NCI-H1417 treated with DMSO at 0.1 percent for 48 hours (cell line): ENCODE measurements at places on chromosomes 4 and X.

DNA sequence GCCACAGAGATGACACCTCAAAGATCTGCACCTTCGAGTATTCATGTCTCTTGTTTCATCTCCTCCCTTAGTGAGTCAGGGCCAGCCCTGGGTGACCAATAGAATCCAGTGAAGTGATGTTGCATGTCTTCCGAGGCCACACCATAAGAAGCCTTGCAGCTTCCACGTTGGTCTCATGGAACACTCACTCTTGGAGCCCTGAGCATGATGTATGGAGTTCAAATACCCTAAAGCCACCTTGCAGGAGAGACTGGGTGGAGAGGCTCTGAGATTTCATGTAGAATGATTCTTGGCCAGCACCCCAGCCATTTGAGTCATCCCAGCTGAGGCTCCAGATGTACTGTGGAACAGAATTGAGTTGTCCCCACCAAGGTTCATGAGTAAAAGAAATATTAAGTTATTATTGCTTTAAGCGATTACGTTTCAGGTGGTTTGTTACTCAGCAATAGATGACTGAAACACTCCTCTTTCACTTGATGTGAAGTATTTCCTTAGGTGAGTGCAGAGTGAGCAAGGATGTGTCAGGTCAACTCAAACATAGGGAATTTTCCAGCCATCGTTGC, 5.0 kb upstream of the RP2 start:
- DNase-seq, result no peak

DNA sequence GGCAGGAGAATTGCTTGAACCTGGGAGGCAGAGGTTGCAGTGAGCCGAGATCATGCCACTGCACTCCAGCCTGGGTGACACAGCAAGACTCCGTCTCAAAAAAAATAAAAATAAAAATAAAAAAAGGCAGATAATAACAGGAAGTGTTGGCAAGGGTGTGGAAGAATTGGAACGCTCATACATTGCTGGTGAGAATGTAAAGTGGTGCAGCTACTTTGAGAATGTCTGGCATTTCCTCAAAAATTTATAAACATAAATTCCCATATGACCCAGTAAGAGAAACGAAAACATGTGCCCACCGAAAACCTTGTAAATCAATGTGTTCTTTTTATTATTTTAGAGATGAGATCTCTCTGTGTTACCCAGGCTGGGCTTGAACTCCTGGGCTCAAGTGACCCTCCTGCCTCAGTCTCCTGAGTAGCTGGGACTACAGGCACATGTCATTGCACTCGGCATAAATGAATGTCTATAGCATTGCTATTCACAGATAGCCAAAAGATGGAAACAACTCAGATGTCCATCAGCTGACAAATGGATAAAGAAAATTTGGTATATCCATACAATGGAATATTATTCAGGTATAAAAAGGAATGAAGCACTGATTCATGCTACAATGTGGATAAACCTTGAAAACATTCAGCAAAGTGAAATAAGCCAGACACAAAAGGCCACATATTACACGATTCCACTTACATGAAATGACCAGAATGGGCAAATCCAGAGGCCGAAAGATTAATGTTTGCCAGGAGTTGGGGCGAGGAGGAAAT, 63.7 kb upstream of the PLAC1 start:
- no peak for DNase-seq

DNA sequence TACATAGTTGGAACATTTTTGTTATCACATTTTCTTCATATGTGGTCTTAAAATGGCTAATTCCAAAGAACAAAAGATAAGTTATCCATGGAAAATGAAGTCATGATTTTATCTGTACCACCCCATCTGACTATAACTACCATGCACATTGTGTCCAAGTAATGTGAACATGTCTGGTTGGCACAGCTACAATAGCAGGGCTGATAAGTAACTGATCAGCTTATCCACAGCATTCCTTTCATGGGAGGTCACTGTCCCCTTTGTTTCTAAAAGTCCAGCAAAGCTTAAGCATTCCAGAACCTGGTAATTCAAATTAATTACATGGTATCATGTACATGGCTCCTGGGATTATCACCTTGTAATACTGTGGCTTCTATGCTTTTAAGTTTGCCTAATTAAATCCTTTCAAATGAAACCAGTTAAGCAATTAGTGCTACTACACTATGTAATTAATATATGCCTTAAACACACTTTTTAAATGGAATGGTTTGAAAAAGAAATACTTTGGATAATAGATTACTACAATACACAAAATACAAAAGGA, 21.1 kb upstream of the SORBS2 start:
- DNase-seq, result no peak

DNA sequence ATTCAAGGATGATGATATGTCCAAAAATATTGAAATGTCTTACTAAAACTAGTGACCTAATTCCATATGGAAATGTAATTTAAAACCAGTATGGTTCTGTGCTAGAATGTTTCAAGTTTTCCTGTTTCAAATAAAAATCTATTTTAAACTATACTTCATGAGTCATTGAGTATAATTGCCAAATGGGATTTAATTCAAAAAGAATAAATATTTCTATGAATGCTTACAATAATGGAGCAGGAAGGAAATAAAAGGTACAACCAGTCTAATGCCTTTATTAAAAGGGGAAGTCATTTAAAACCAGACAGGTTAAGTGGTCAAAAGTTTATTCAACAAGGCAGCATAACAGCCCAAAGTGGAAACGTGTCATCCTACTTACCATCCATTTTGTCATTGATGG, 2347.1 kb downstream of the PCDH7 start:
- no peak for DNase-seq

GRCh38 chrX:71400710-71401109, 34.6 kb downstream of the TAF1 start:
- no peak for DNase-seq

- DNase-seq, result no peak
These were observed 41.8 kb downstream of the INTS12 start for GRCh38 chr4:105666693-105667092.

GRCh38 chr4:84091266-84091665, 407.8 kb downstream of the NKX6-1 start:
- DNase-seq, result no peak

- DNase-seq, result no peak
These were observed 139.4 kb upstream of the SCML1 start for GRCh38 chrX:17597836-17598439.

DNA sequence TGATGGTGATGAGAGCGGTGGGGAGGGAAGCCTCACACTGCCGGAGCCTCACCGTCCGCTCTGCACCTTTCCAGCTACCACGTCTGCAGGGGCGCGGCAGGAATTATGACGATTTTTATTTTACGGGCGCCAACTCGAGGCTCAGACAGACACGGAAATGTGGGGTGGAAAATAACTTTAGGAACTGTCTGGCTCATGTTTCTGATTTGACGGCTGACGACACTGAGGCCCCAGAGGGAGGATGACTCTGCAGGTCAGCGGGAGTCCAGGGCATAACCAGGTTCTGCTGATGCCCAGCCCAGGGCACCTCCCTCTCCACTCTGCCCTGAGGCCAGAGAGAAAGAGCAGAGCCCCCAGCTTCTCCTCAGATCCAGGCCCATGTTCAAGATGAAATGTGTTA, 43.9 kb downstream of the C4orf50 start:
- no peak for DNase-seq

GRCh38 chrX:25039036-25039435, 23.3 kb upstream of the ARX start:
- no peak for DNase-seq

GRCh38 chrX:7828594-7828993, 14.4 kb upstream of the VCX start:
- DNase-seq, result no peak

DNA sequence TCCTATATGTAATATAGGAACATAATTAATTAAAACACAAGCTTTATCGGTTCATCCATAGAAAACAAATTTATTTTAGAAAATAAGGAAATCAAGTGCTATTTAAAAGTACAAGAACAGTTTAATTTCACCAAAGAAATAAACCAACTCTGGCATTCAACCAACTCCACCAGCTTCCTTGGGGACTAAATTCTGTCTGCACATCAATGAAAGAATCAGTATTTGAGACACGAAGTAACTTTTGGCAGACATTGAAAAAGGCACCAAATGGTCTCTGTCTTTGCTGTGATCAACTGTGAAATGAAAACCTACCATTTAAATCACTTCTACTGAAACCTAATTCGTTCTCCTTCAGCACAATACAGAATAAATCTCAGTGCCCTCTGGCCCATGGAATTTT, 719.7 kb upstream of the GRIA3 start:
- DNase-seq, result no peak

GRCh38 chr4:8739317-8739716, 132.3 kb downstream of the HMX1 start:
- DNase-seq, result no peak

GRCh38 chr4:26108054-26108453, 194.0 kb downstream of the SMIM20 start:
- no peak for DNase-seq

GRCh38 chrX:101677028-101677427, 17.4 kb upstream of the ARMCX2 start:
- no peak for DNase-seq

DNA sequence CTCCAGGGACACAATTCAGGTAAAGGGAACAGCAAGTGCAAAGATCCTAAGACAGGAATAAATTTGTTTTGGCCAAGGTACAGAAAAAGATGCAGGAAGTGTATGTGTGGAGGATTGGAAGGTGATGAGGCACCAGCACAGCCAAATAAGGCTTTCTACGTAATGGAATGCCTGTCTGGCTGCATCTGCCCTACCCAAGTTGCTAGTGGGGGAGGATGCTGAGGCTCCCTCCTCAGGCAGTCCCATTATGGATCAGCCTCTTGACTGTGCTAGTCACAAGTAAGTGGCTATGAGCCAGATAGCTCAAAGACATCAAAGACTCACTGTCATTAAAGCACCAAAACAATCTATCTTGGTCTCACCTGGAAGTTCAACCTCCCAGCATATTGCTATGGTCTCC, 300.9 kb upstream of the FAT4 start:
- no peak for DNase-seq

- no peak for DNase-seq
These were observed 91.9 kb downstream of the FAM53A start for GRCh38 chr4:1592068-1592708.

GRCh38 chrX:16978193-16978984, 31.9 kb downstream of the REPS2 start:
- no peak for DNase-seq

DNA sequence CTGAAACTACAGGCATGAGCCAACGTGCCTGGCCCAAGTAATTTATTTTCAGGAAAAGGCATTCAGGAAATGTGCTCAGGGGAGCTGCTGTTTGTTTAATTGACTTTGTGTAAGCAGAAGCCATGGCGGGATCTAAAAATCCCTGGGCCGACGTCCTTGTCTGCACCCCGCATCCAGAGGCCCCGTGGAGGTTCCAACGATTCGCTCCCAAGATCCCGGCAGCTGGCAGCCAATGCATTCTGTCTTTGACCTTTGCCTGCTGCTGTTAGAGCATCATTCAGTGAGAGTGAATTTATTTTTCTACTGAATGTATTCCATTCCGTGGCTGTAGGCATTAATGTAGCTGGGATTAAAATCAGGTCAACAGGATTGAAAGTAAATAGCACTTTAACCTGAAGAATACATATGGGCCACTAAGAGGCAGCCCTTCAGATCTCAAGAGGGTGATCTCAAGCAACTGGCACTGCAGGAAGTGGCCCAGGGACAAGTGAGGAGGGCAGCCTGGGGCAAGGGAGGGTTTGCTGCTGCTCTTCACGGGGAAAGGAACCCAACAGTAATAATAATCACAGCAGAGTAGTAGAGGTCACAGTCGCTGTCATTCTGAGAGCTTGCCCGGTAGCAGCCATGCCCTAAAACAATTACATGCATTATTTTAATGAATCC, 75.2 kb downstream of the PSAPL1 start:
- peak; percentile 58 for DNase-seq

DNA sequence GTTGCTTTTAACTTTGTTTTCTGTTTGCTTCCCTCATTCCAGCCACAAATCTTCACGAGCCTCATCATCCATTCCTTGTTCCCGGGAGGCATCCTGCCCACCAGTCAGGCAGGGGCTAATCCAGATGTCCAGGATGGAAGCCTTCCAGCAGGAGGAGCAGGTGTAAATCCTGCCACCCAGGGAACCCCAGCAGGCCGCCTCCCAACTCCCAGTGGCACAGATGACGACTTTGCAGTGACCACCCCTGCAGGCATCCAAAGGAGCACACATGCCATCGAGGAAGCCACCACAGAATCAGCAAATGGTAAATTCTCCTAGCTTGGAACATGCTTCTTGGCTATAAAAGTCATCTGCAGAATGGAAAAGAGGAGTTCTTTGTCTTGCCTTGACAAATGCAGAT, 12.6 kb downstream of the AMTN start:
- no peak for DNase-seq
